HCEC 1CT (cell line): ENCODE measurements at places on chromosomes 4 and X.

GRCh38 chr4:26459756-26460530 lies 30.3 kb downstream of the CCKAR start:
- DNase-seq: no peak

GRCh38 chr4:15914291-15914690 lies 24.2 kb downstream of the FGFBP1 start:
- no peak for DNase-seq

- no peak for DNase-seq
These were observed 56.8 kb downstream of the LGI2 start for GRCh38 chr4:24973747-24974601.

DNA sequence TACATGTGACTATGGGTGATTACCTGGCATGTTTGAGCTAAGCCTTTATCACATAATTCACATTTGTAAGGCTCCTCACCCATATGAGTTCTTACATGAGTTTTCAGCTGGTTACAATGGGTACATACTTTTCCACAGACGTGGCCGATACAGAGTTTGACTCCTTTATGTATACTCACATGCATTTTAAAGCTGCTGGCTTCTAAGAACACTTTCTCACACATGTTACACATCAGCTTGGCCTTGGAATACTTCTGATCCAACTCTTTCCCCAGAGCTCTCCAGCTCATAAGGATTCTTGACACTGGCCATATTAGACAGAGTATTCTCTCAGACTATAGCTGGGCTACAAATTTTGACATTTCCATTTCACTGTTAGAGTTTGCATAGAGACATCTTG lies 66.3 kb downstream of the TAB3 start:
- no peak for DNase-seq

DNA sequence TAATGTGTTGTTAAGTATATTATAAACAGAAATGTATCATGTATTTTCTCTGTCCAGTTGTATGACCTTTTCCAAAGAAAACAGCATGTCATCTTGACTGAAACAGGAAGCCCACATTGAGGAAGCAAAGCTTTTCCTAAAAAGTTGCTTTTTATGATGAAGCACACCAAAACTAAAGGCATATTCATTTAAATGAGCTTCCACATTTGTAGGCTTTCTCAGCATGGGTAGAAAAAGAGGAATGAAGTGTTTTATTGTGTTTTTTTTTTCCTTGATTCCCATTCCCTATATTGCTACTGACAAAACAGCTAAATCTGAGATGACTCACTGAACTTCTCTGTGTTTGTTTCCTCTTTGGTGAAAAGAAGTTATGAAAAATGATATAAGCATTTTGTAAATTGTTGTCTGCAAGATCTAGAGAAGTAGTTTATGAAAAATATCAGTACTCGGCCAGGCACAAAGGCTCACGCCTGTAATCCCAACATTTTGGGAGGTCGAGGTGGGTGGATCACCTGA lies 32.5 kb upstream of the FRAS1 start:
- no peak for DNase-seq

DNA sequence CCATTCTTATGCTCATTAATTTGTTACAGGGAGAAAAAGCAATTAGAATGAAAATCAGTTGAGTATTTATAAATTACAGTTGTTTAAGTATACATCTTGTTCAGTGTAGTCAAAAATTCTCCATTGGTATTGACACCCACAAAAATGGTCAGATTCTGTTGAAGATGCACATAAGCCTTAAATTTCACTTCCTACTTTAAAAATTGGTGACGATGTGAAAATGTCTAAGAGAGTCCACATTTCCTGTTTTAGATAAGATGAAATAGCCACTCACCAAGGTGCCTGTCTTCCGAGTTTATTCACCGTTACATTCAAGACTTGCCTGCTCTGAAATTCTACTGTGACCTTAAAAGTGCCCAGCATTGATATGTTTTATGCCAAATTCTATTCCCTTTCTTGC lies 93.6 kb downstream of the GPR143 start:
- DNase-seq: no peak

GRCh38 chr4:117455088-117455487 lies 369.7 kb upstream of the TRAM1L1 start:
- no peak for DNase-seq
